ENCODE measurements at places on chromosomes 1 and 21.

DNA sequence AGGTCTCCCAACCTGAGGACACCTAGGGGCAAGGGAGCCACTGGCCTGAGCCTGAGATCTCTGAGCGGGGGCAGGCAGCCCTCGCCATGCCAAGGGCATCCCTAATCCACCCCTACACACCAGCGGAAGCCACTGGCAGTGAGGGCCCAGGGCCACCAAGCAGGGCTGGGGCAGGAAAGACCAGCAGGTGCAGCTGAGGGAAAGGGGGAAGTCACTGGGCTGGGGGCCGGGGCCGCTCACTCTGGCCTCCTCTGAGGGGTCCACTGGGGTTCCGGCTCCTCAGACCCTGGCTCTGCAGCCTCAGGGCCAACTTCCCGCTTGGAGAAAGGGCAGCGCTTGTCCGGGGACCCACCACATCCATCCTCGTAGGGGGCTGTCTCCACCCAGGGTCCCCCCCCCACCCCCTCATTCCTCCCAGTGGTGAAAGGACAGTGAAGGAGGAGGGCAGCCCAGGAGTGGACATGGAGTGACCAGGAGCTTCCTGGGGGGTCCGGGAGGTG lies 42.5 kb upstream of the ACTRT2 start:
- no peak for DNase-seq

DNA sequence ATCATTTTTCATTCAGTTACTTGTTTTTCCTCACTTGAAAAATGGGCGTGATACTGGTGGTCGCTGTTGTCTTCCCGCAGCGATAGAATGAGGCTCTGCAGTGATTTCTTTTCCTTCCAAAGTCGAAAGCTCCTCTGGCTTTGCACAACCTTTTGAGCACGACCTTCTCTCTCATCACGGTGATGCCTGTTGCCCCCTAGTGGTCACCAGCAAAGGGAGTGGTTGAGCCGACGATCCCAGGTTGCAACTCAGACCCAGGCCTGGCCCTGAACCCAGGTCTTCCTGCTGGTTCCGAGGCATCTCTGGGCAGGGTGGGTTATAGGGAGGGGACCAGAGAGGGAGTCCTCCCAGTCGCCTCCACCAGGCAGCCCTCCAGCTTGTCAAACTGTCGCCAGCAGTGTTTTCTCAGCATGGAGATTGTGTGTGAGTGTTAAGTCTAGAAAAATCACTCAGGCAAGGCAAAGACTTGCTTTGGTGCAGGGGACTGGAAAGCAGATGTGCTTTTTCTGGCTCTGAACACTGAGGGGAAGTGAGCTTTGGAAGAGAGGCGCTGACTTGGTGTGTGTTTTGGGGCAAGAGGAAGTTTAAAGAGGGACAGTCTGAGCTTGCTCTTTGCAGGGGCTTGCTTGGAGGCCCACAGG lies 285.3 kb downstream of the CAMTA1 start:
- DNase-seq, result peak; percentile 59

- no peak for DNase-seq
These were observed 55.5 kb upstream of the POU2F1 start for GRCh38 chr1:167165219-167165618.

DNA sequence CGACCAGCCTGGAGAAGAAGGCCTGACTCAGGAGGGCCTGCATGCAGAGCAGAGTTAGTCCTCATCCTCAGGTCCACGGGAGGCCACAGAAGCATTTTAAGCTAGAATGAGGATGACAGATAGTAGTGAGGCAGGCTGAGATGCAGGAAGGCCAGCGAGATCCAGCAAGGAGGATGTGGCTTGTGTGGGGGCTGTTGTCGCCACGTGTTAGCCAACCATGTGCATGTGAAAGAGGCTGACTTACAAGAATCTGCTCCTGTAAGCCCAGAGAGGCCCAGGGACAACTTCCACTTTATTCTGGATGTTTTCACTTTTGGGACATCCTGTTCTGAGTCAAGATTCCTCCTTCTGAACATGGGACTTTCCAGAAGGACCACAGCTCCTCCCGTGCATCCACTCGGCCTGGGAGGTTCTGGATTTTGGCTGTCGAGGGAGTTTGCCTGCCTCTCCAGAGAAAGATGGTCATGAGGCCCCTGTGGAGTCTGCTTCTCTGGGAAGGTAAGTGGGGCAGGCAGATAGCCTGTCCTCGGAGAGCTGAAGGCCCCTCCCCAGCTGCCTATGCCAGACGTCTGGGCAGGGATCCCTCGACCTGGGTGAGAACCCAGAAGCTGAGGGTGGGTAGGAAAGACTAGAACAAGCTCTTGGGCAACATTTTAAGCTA lies at the start of gene SLAMF8:
Gene SLAMF8, plus strand, starts transcription at position 433 of the 661 bp plus-strand sequence. Its CDS starts 26 bp downstream, at position 459.
- peak; percentile 65 for DNase-seq

GRCh38 chr1:220680085-220680687 lies 10.0 kb upstream of the C1orf115 start:
- no peak for DNase-seq

GRCh38 chr1:5755552-5756125 lies 236.6 kb downstream of the NPHP4 start:
- no peak for DNase-seq

- DNase-seq, result no peak
These were observed 10.8 kb downstream of the BLACAT1 start for GRCh38 chr1:205444931-205445645.

- no peak for DNase-seq
These were observed 10.5 kb downstream of the YY1AP1 start for GRCh38 chr1:155678027-155678426.

GRCh38 chr1:176682830-176683535 lies 220.0 kb downstream of the PAPPA2 start:
- DNase-seq, result no peak

Measured in stimulated activated naive CD8-positive, alpha-beta T cell treated with anti-CD3 and anti-CD28 coated beads, Interleukin-15, Interleukin-2, amounts not matched to agents 100 U/mL and 50 U/mL, for 24 hours (primary cell).